ENCODE measurements at places on chromosomes 7 and 10. TPM values are rescaled to one million over a fixed set of nuclear protein-coding genes. Genes with fewer than 3 reads are reported as not detected.

DNA sequence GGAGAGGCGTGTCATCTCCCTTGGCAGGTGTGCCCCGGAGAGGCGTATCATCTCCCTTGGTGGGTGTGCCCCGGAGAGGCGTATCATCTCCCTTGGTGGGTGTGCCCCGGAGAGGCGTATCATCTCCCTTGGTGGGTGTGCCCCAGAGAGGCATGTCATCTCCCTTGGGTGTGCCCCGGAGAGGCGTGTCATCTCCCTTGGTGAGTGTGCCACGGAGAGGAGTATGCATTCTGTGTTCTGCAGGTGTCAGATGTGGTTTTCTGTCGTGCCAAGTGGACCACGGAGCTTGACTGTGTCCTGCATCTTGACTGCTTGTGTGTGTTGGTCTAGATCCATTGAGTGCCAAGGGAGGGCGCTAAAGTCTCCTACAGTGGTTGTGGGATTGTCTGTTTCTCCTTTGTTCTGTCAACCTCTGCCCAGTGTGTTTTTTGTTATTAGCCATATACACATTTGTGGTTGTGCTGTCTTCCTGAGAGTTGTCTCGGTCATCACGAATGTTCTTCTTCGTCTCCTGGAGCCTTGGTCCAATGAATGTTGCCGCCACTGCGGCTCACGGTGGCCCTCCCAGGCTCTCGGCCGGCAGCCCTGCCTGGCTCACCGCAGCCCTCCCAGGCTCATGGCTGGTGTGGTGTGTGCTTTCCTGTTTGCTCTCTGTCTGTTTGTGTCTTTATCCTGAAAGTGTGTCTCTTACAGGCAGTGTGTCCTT, 96.8 kb downstream of the INPP5A start:
- no peak for DNase-seq

- no peak for DNase-seq
These were observed 112.7 kb upstream of the JCAD start for GRCh38 chr10:30172091-30172490.

GRCh38 chr7:91324663-91325062, 60.4 kb downstream of the FZD1 start:
- no peak for DNase-seq

DNA sequence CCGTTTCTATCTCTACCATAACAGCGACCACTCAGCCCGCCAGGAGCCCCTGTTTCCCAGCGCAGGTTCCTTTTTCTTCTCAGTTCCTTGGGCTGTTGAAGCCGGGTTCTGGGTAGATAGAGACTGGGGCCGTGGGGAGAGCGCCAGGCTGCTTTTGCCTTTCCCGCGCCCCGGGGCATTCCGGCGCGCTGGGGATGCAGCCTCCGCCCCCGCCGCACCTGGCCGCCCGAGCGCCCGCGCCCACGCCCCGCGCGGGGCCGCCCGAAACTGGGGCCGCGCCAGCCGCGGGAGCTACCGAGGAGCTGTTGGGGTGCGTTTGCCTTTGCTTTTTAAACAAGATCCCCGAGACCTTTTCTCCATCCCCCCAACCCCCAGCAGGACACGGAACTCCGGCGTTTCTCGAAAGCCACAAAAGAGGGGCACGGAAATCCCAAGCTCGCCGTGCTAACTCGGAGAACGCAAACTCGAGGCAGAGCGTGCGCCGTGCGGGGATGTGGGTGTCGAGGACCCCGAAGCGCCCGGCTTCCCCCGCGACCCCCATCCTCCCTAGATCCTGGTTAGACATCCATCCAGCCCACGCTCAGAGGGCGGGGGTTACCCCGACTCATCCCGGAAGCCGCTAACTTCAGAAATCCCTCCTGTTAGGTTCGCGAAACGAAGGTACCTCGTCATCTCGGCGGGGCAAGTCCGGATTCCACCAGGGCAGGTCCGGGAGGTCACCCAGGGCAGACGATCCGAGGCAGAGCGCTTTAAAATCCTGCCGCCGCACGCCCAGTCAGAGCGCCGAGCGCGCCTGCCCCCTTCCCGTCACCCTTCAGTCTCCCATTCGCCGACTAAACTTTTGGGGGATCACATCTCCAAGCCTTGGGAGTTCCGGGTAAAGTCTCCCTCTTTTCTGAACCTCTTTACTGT, 1.0 kb downstream of the GRM8 start:
- DNase-seq, result no peak

DNA sequence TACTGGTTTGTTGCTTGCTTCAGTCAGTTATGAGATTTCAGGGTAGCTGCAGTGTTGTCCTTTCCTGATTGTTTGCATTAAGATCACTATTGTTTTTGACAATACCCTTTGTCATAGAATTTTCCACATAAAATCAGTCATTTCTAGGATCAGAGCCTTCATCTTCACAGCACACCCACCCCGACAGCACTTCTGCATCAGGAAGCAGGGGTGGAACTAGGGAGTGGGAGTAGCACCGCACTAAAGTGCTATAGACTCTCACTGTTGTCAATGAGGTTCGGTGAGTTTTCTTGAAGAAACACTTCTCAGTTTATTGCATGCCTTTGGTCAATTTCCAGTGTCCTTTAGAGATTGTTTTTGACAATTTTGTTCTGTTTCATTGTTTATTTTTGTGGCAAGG, 632.5 kb downstream of the AUTS2 start:
- no peak for DNase-seq

DNA sequence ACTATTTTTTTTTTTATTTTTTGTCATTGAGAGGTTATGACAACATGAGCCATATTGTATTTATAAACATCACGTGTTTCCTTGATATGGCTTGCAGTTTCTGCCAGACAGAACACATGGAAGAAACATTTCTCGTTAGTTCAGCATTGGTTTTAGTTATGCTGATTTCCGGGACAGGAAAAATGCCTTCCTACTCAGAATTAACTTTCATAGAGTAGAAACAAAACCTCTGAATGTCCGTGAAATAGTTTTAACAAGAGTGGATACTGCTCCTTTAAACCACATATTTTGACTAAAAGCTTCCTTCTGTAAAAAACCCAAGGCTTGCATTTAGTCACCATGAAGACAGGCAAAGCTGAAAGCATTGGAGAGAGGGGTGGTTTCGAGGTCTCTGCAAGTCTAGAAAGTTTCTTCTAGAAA, 240.4 kb downstream of the KIAA1217 start:
- peak; percentile 56 for DNase-seq

- DNase-seq, result no peak
These were observed 58.4 kb downstream of the NEURL1 start for GRCh38 chr10:103551619-103552602.

DNA sequence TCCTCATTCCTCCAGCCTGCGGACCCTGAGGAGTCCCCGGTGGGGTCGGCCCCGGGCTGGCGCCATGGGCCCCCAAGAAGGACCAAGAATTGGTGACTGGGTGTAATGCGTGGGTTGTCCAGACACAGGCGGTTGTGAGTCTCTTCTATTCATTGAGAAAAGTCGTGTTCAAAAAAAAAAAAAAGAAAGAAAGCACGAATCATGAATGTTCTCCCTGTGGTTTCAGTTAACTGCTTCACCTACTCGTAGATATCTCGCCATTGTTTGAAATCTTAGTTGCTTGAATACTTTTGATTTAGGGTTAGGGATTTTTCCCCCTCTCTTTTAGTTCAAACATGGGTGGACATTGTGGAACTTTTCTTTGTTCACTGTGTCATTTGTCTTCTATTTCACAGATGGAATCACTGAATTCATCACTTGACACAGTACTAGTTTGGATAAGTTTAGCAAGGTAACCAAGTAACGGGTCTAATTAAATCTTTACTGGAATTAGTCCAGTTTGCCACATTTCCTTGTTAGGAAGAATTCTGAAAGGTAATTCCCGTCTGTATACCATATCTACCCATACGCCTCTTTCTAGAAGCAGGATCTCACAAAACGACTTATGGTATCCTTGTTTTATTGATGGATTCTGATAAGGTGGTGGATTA, 775 bp downstream of the STARD3NL start:
- DNase-seq, result peak; percentile 68

DNA sequence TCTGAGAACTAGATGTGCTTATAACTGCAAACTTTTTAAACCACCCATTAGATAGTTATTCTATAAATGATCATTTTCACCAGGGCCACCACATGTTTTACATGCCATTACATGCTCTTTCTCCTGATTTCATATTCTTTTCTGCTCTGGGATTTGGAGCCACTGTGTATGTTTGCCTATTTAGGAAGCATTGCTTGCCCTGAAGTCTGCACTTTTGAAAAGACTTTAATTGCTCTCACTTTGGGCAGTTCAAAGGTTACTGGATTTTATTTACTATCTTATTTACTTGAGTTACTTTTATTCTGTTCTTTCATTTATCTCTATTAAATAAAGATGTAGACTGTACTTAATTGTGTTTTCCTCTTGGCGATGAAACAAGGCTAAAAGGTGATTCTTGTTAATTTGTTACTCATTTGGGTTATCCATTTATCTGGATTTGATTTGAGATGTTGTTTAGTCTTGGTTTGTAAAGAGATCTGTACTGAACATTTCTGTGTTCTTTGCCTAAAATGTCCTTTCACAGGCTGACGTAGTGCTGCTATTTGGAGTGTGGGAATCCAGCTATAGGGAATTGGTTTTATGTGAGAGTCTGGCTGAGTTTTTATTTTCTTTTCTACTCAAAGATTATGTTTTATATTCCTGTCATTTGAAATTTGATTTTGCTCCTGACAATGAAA, 88.8 kb downstream of the SUGCT start:
- DNase-seq, result no peak

DNA sequence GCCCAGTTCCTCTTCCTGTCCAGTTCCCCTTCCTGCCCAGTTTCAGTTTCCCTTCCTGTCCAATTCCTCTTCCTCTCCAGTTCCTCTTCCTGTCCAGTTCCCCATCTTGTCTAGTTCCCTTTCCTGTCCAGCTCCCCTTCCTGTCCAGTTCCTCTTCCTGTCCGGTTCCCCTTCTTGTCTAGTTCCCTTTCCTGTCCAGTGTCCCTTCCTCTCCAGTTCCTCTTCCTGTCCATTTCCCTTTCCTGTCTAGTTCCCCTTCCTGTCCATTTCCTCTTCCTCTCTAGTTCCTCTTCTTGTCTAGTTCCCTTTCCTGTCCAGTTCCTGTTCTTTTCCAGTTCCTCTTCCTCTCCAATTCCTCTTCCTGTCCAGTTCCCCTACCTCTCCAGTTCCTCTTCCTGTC, 68.1 kb upstream of the ADCY1 start:
- DNase-seq, result no peak

DNA sequence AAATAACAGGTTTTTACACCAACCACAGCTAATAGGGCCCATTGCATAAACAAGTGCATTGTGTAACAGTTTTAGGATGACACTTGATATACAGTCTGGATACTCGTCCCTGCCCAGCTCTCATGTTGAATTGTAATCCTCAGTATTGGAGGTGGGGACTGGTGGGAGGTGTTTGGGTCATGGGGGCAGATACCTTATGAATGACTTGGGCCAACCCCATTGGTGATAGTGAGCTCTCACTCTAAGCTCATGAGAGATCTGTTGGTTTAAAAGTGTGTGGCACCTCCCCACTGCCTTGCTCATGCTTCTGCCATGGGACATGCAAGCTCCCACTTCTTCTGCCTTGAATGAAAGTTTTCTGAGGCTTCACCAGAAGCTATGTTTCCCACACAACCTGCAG, 136.7 kb downstream of the PDE1C start:
- DNase-seq, result no peak

DNA sequence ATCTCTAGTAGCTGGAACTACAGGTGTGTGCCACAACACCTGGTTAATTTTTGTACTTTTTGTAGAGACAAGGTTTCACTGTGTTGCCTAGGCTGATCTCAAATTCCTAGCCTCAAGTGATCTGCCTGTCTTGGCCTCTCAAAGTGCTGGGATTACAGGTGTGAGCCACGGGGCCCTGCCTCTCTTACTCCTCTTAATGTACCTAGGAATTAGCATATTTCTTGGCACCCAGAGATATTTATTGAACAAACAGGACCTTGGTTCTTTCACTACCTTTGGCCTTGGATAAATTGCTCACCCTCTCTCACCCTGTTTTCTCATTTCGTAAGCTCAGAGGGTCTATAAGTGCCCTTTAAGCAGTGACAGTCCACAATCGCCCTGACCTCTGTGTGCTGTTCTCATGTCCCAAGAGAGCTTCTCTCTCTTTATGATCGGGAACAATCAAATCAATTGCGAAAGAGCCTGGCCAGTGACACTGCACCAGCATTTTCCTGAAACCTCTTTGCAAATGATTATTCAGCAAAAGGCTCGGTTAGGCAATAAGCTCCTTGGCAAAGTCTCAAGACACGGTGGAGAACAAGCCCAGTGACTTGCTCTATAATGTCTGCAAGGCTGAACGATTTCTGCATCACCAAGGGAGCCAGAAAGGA, 117.7 kb downstream of the APBB1IP start:
- DNase-seq, result peak; percentile 6

DNA sequence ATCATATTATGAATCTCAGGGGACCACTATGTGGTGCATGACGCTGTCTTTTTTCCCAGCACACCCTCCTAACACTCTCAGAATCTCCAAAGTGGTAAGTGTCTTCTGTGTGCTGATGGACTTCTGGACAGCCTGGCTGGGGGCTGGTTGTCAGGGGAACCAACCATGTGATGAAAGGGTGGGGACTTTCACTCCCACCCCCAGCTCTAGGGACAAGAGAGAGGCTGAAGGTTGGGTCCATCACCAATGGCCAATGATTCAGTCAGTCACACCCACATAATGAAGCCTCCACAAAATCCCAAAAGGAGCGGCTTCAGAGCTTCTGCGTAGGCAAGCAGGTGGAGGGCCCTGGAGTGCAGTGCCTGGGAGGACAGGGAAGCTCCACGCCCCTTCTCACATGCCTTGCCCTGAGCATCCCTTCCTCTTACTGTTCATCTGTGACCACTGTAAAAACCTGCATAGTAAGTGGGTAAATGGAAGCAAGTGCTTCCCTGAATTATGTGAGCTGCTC, 44.6 kb downstream of the RASGEF1A start:
- no peak for DNase-seq

GRCh38 chr7:2143981-2144595, 88.7 kb downstream of the MAD1L1 start:
- no peak for DNase-seq

GRCh38 chr10:96034625-96035024, 8.8 kb upstream of the CCNJ start:
- DNase-seq, result no peak

GRCh38 chr10:80497187-80498077, 40.3 kb upstream of the SH2D4B start:
- no peak for DNase-seq

ANAPC16 gene
- total RNA-seq, result 48.3 TPM

MEOX2 gene
- 0.06 TPM for total RNA-seq

NPY4R gene
- total RNA-seq, result not detected

SFTPA2 gene
- total RNA-seq, result not detected

FAM170B gene
- total RNA-seq, result not detected

JAZF1 gene
- total RNA-seq, result 5.6 TPM
